ENCODE measurements at places on chromosomes 7 and 10.

DNA sequence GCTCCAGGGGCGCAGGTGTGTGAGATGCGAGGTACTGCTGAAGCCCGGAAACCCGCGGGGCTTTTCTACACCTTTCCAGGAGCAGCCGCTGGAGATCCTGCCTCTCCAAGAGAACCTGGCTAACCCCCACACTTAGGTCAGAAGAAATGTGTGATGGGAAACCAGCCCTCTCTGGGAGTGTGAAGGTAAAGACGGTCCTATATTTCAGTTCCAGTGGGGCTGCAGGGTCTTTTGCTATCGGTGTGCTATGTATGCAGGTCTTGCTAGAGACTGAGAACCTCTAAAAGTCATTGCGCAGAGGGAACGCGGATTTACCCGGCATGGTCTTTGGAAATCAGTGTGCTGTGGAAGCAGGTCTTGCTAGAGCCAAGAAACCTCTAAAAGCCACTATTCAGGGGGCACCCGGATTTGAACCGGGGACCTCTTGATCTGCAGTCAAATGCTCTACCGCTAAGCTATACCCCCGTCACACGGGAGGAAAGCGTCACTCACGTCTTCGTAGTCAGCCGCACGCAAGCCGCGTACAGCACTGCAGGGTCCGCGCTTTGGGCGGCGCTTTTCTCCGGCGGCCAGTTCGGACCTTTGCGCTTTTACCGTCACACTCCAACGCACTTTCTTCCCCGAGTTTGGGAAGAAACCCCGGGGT lies 46.0 kb downstream of the ZNF777 start:
- no peak for DNase-seq

- no peak for DNase-seq
Measured at GRCh38 chr7:114921631-114922025, 266 bp upstream of the MDFIC start.

GRCh38 chr7:102875700-102876295 lies 37.0 kb upstream of the LRRC17 start:
- no peak for DNase-seq

- DNase-seq, result no peak
Measured at GRCh38 chr10:80186364-80187012, 18.8 kb downstream of the ANXA11 start.

DNA sequence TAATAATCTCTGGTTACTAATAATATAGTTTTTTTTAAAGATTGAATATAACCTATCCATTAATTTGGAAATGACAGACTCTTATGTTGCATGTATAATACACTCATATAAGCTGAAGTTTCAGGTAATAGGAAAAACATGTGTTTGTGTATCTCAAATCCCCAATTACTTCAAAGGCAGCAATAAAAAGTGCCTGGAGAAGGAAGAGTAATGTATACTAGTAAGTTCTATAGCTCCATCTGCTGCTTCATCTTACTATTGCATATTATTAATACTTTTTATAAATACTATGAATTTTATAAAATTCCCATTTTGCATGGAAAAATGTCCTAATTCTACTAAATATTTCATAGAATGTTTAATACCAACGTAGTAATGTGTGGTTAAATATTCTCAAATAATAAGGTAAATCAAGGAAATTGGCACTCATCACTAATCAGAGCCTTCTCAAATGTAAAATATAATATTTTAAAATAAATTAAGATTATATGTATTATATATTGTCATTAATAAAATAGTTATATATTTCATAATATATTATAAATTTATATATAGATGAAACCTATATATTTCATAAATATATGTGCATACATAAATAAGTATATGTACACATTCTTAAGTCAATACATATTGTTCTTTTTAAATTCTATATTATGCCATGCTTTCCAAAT lies 311.9 kb downstream of the HGF start:
- DNase-seq, result no peak

DNA sequence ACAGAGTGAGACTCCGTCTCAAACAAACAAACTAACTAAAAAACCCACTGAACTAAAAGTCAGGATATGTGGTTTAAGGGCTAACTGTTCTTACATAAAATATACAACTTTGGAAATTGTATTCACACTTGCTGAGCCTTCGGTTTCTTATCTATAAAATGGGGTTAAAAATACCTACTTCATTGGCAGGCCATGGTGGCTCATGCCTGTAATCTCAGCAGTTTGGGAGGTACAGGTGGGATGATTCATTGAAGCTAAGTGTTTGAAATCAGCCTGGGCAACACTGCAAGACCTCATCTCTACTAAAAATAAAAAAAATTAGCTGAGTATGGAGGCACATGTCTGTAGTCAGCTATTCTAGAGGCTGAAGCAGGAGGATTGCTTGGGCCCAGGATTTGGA lies 115.4 kb upstream of the KLF6 start:
- no peak for DNase-seq

GRCh38 chr7:36311539-36311938 lies 78.1 kb upstream of the ANLN start:
- no peak for DNase-seq

DNA sequence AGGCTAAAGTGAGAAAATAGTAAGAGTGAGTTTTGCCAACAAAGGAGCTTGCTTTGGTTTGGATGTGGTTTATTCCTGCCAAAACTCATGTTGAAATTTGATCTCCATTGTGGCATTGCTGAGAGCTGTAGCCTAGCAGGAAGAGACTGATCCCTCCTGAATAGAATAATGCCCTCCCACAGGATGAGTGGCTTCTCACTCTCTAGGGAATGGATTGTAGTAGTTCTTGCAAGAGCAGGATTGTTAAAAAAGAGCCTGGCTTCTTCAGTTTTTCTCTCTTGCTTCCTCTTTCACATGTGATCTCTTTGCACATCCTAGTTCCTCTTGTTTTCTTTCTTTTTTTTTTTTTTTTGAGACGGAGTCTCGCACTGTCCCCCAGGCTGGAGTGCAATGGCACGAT lies 34.4 kb downstream of the ASAH2 start:
- DNase-seq, result no peak

DNA sequence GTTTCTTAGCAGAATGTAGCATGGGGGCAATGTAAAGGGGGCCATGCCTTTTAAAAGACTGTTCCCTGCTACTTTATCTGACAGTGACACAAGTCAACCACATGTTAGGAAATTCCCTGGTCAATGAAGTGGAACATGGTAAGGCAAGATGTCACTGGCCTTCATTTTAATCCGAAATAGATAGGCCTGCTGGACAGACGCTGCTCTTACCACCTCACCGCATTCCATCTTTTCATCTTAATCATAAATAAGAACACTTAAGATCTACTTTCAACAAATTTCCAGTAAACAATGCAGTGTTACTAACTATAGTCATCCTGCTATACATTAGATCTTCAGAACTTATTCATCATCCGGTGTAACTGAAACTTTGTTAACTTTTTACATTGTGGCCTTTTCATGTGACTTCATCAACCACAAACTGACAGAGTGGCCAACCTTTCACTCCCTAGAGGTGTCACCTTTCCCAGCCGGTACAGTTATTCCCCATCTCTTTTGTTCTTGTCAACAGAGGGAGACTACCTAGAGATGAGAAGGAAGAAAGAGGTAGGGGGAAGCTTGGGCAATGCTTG lies 15.6 kb downstream of the ASB4 start:
- no peak for DNase-seq

DNA sequence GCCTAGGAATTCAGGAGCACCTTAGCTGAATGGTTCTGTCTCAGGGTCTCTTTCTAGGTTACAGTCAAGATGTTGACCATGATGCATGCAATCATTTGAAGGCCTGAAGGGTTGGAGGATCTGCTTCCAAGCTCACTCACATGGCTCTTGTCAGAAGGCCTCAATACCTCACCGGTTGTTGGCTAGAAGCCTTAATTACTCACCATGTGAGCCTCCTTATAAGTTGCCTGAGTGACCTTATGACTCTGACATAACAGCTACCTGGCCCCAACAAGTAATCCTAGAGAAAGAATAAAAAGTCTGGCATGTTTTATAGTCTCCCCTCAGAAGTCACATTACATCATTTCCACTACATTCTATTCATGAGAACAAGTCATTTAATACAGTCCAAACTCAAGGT lies 3.4 kb upstream of the C1GALT1 start:
- no peak for DNase-seq

DNA sequence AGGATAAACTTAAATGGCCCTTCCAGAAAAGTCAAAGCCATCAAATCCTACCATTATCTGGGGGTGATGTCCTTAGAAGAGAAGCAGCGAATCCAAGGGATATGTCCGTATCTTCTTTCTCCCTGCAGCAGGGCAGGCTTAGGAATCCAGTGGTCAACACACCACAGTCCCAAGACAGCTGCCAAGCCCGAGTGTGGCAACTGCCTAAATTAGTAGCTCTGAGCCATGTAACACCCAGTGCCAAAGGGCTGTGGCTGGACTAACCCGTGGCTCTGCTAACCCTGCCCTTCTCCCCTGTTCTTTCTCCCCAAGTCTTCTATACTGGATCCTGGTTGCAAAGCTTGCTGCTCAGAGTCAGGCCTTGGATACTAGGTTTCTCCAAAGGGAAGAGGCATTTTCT lies 74.8 kb downstream of the CDK1 start:
- no peak for DNase-seq

- no peak for DNase-seq
Measured at GRCh38 chr7:36459236-36459960, 69.7 kb downstream of the ANLN start.

GRCh38 chr7:52726493-52726892 lies 308.9 kb upstream of the POM121L12 start:
- no peak for DNase-seq

DNA sequence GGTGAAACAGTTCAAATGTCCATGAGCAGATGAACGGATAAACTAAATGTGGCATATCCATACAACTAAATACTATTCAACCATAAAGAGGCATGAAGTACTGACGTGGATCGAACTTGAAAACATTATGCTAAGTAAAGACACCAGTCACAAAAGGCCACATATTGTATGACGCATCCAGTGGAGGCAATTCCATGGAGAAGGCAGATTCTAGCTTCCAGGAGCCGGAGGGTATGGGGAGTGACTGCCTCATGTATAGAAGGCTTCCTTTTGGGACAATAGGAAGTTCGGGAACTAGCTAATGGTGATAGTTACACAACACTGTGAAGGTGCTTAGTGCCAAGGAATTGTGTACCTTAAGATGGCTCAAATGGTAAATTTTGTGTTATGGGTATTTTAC lies 98.4 kb downstream of the VIPR2 start:
- no peak for DNase-seq

GRCh38 chr7:12518920-12519681 lies 51.4 kb upstream of the SCIN start:
- no peak for DNase-seq

- DNase-seq, result no peak
Measured at GRCh38 chr7:98223898-98224700, 12.9 kb downstream of the BHLHA15 start.

Measured in NCI-H1436 treated with DMSO at 0.1 percent for 48 hours (cell line).